ENCODE measurements at places on chromosomes 5 and 9.
A peak's percentile ranks its signal among the peaks of the same experiment; 100 is the strongest.

DNA sequence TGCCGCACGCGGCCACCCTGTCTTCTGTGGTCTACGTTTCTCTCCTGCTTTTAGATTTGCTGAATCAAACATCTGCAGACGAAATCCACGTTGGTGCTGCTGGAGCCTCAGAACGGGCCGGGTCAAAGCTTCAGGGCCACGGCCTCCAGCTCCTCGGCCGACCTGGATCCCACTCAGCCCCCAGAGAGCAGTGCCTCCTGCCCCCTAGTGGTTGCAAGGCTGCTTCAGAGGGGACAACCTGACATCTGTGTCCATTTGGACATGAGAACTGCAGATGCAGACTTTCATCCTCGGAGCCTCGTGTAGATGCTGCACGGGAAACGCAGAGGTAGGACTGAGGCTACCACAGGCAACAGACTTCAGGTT is 23.0 kb upstream of the SLC6A3 start:
- DNase-seq: peak; percentile 26

- DNase-seq: no peak
Measured at GRCh38 chr5:174293481-174293880, 248.0 kb downstream of the NSG2 start.

GRCh38 chr5:181235323-181235688 is 8.4 kb downstream of the RACK1 start:
- no peak for DNase-seq

GRCh38 chr5:10091701-10092100 is 158.0 kb downstream of the ATPSCKMT start:
- DNase-seq: no peak

Measured in renal cortex interstitium (tissue), 15 donors.